Stimulated activated CD4-positive, alpha-beta T cell treated with anti-CD3 and anti-CD28 coated beads, TNF-alpha, amount 100 ng/mL, for 4 hours (primary cell): ENCODE measurements at places on chromosomes 13 and 19.

DNA sequence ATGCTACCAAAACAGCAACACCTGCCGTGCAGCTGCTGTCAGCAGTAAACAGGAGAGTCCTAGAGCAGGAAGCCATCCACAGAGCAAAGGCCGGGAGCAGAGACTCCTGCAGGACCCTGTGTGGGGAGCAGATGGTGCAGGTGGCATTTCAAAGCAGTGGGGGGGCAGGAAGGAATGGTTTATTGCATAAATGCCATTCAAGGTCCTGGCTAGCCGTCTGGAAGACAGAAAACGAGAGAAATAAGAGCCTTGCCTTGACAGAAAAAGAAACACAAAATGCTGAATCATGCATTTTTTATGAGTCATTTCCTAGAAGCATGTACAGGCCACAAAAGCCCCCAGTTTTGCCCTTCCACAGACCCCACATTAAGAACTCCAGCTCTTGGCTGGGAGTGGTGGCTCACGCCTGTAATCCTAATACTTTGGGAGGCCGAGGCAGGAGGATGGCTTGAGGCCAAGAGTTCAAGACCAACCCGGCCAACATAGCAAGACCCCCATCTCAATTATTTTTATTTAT is 5.4 kb downstream of the RSPH6A start:
- DNase-seq = no peak

DNA sequence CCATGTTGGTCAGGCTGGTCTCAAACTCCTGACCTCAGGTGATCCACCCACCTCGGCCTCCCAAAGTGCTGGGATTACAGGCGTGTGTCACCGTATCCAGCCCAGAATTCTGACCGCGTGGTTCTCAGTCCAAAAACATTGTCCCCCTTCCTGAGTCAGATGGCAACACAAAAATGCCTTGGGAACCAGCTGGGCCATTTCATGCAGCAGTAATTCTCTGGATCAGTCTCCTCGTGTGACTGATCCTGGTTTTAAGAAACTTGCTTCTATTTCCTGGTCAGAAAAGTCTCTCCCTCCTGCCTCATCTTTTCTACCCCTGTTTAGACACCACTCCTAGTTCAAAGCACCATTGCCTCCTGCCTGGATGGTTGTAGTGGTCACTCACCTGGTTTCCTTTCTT is 60.9 kb upstream of the USP29 start:
- DNase-seq = no peak

- DNase-seq = no peak
These were observed 18.4 kb downstream of the NLRP13 start for GRCh38 chr19:55913643-55914268.

- no peak for DNase-seq
These were observed 39.1 kb downstream of the FAM216B start for GRCh38 chr13:42820451-42820850.

GRCh38 chr19:33910922-33911321 is 114.3 kb downstream of the KCTD15 start:
- no peak for DNase-seq

DNA sequence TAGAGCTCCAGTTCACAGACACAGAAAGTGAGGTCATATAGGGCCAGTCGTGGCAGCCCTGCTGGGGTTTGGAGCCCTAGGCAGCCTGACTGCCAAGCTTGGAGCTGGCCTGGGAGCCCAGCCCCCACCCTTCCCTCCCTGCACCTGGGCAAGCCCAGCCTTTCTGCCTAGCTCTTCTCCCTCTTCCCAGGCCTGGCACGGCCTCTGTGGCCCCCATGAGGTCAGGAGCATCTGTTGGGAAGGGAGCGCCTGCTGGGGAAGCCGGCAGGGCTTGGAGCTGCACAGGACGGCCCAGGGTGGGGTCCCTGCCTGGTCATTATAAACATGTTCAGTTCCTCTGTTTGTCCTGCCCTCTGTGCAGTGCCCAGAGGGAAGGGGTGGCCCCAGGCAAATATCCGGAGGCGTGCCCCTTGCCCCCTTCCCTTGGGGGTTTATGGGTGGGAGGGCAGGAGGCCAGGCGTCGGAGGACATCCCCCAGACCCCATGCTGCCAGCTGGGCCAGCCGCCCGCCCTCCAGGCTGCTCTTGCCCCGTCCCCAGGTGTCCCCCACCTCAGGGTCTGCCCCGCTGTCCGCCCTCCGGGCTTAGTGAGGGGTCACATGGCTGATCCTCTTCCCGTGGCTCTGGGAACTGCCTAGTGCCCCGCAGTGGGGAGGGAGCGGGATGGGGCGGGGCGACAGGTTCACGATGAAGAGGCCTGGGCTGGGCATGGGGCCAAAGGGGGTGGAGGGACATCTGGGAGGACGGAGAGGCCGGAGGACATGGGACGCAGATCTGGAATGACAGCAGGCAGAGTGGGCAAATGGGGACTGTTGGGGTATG is 30.0 kb upstream of the NCCRP1 start:
- no peak for DNase-seq

GRCh38 chr13:99864627-99864990 is 107.0 kb downstream of the ZIC5 start:
- no peak for DNase-seq

DNA sequence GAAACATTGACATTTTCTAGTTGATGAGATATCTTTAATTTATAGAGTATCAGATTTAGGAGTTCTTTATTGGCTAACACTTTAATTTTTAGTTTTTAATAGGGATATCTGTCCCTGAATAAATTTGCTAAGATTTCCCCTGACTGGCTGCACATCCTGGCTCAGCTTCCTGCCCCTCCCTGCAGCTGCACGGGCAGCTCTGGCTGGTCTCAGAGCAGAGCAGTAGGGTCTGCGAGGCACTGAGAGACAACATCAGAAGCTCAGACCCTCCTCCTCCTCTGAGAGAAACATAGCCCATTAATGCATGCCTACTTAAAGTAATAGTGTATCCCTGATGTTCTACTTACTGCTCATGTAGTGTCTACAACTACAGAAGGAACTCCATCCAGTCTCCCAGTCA is 139.2 kb downstream of the TNFSF13B start:
- DNase-seq = no peak

DNA sequence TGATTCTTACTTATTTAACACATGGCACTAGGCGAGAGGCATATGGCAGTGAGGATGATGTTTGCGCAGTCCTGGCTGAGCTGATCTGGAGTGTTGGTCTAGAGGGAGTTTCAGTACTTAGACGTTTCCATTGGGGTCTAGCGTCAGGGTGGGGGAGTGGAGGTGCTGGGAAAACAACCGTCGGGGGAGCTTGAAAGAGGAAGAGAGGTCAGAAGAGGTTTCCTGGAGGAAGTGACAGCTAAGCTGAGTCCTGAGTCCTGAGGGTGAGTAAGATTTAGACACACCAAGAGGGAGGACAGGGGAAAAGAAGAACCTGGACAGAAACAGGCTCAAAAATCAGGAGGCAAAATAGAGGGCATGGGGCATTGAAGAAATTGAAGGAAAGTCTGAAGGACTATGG is 81.4 kb downstream of the ALOX5AP start:
- no peak for DNase-seq

DNA sequence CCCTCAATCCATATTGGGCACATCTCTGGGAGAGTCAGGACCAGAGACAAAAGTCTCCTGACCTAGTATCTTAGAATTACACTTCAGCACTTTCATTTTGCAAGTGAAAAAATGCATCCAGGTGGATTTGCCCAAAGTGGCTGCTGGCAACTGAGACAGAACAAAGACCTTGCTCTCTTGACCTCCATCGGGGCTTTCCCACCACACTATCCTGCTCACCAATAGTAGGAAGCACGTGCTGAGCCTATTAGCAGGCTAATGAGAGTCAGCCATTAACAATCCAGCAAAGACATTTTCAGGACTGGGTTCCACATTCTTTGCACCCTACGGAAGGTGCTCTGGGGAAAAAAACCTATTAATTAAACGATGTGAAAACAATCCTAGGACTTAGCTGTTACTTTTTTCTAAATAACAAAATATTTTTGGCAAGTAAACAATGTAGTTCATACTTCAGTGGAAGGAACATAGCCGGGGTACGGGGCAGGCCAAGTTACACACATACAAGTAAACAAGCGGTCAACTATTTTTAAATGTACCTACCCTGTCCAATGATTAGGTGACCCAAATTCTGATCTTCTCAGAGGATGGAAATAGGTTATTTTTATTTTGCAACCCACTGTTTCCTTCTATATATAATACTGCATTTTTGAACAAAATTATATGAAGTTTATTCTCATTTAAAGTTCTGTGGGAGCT is 78.6 kb downstream of the CDADC1 start:
- DNase-seq = no peak

- DNase-seq = no peak
These were observed 44.4 kb upstream of the WDFY2 start for GRCh38 chr13:51539887-51540286.

GRCh38 chr13:80866921-80867320 is 526.0 kb upstream of the SPRY2 start:
- no peak for DNase-seq

DNA sequence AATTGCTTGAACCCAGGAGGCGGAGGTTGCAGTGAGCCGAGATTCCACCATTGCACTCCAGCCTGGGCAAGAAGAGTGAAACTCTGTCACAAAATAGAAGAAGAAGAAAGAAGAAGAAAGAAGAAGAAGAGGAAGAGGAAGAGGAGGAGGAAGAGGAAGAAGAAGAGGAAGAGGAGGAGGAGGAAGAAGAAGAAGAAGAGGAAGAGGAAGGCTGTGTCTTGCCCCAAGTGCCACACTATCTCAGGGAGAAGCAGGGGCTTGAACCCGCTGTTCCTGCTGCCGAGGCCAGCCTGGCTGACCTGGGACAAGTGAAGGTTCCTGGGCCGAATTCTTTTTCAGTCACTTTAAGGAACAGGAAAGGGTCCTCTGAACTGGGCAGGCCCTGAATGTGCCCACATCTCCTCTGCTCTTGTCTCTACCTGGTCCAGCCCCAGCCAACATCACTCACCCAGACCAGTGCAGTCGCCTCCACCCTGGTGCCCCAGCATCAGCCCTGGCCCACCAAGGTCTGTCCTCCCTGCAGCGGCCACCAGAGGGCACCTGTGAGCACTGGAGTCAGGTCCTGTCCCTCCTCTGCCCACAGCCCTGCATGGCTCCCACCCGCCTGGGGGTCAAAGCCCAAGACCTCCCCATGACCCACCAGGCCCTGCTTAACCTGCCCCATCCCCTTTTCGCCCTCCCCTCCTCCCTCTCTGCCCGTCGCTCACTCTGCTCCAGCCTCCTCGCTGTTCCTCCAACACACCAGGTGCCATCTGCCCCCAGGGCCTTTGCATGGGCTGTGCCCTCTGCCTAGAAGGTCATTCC is 20.0 kb downstream of the TICAM1 start:
- DNase-seq = peak; percentile 90

GRCh38 chr13:112213467-112214255 is 146.7 kb downstream of the SOX1 start:
- DNase-seq = no peak

DNA sequence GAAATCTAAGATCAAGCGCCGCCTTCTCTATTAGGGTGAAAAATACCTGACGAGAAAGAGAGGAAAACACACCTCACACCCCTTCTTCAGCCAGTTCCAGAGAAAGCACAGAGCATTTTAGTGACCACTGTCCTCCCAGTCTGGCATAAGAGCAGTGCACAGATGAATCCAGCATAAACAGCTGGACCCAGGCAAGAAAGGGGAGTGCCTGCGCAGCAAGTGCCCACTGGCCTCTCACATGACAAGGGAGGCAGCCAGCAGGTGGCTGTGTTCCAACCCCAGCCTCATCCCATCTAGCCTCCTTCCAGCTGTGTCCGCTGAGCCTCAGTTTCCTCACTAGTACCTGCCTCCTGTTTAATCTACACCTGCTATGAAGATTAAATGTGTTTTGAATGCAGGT is 8.0 kb downstream of the MED26 start:
- DNase-seq = no peak

DNA sequence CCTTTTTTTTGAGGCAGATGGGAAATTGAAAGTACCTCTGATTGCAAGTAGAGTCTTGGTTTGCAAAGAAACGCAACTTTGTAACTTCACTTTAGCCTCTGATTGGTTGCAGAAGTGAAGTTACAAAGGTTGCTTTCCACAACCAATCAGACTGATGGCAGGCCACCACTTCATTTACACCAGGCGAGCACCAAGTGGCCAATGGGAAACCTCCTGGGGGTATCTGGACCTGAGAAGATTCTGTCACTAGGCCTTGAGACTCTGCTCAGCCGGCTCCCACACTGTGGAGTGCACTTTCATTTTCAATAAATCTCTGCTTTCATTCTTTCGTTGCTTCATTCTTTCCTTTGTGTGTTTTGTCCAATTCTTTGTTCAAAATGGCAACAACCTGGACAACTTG is 19.1 kb downstream of the PEPD start:
- no peak for DNase-seq

DNA sequence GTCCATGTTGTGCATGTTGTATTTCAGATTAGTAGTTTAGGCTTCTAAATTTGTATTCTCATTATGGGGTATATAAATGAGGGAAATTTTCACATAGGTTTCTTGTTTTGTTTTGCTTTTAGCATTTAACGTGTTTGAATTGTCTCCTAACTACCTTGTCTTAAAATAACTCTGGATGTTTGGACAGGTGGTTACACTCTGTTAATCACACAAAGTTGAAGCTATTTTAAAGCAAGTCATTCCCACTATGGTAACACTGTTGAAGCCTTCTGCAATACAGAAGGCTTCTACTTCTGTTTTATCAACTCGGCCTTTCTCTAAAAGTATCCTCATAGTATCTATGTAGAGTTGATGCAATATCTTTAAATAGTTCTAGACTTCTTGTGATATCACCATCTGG is 245.3 kb upstream of the HTR2A start:
- no peak for DNase-seq

DNA sequence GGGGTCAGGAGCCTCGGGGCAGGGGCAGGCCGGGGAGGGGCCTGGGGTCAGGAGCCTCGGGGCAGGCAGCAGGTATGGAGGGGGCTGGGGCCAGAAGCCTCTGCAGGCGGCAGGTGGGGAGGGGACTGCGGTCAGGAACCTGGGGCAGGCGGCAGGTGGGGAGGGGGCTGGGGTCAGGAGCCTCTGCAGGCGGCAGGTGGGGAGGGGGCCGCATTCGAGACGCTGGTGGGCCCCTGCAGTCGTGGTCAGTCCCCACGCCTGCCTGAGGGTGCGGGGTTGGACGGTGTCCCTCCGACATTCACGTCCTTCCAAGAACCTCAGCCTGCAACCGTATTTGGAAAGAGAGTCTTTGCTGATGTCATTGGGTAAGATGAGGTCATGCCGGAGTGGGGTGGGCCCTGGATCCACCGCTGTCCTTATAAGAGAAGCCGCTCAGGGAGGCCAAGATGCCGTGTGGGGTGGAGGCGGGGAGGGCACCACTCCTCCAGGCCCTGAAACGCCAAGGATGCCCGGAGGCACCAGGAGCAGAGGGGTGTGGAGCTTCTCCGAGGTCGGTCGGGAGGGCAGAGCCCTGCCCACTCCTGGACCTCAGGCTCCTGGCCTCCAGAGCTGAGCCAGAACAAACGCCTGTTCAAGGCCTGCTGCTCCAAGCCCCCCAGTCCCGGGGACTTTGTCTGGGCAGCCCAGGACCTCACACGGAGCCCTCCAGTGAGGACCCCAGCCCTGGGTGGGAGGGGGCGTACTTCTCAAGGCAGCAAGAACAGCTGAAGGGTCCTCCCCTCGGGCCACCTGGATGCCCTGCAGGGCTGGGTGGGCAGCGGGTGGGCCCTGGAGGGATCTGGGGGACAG is 30.1 kb downstream of the PIP5K1C start:
- DNase-seq = no peak
